ENCODE measurements at places on chromosomes 6 and 20. TPM values are rescaled to one million over a fixed set of nuclear protein-coding genes. Genes with fewer than 3 reads are reported as not detected.
A peak's percentile ranks its signal among the peaks of the same experiment; 100 is the strongest.

The SLC25A27 gene
- polyA plus RNA-seq, result 39.0 TPM

The BEND6 gene
- polyA plus RNA-seq, result 5.2 TPM

The JARID2 gene
- polyA plus RNA-seq, result 19.5 TPM

The PTCRA gene
- 0.47 TPM for polyA plus RNA-seq

The TSPO2 gene
- 0.53 TPM for polyA plus RNA-seq

The BPIFA1 gene
- polyA plus RNA-seq, result not detected

The KIFC1 gene
- 47.3 TPM for polyA plus RNA-seq

The HNF4A gene
- polyA plus RNA-seq, result 29.8 TPM

The OR2H2 gene
- 0.23 TPM for polyA plus RNA-seq

The HMGCLL1 gene
- polyA plus RNA-seq, result 3.6 TPM

DNA sequence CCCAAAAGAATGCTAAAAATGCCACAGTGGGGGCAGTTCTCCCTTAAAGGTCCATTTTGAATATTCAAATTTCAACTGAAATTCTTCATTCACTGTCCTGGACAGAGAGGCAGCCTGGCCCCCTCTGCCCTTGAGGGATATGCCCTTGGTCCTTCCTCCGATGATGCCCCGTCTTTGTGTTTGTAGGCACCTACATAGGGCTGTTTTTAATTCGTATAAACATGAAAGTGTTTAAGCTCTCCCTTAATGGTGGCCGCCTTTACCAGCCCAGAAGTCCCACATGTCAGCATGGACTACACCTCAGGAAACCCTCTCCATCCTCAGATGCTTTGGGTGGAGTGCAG lies 70.2 kb downstream of the SSR1 start:
- DNase-seq, result no peak

DNA sequence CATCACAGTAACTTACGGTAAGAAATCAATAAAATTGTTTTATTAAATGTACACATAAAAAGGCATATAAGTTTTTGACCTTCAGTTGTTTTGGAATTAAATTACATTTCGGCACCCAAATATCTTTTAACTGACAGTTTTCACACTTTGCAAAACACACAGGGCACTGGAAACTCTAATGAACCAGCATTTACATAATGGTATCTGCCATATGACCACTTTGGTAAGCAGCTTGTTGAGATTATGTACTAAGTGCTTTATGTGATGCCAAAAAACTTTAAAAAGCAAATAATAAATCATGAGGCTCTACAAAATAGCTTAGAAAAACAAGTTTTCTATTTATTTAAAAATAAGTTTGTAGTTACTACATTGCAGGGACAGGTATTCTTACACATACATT lies 68.2 kb downstream of the IRAK1BP1 start:
- DNase-seq, result no peak

- no peak for DNase-seq
These were observed 11.0 kb downstream of the ECT2L start for GRCh38 chr6:138806889-138807288.

GRCh38 chr20:36391955-36392354 lies 85.8 kb downstream of the DLGAP4 start:
- no peak for DNase-seq

DNA sequence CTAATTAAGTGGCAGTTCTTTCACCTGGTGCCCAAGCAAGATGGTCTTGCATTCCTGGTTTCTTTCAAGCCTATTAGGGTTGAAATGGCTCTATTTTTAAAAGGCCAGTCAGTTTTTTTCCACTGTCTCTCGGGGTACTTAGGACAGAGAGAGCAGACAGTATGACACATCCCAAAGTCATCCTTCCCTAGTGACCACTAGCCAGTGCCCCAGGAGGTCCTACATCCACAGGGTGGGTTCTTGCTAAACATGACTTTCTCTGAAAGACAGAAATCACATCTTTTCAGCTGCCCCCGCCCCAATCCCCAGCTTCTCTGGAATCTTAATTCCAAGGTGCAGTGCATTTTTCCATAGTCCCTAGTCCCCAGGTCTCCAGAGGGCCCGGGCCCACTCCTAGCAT lies 192.4 kb downstream of the SLC24A3 start:
- no peak for DNase-seq

GRCh38 chr20:35311409-35311808 lies 19.2 kb upstream of the FAM83C start:
- no peak for DNase-seq

GRCh38 chr6:79385893-79386292 lies 151.3 kb downstream of the LCA5 start:
- no peak for DNase-seq

DNA sequence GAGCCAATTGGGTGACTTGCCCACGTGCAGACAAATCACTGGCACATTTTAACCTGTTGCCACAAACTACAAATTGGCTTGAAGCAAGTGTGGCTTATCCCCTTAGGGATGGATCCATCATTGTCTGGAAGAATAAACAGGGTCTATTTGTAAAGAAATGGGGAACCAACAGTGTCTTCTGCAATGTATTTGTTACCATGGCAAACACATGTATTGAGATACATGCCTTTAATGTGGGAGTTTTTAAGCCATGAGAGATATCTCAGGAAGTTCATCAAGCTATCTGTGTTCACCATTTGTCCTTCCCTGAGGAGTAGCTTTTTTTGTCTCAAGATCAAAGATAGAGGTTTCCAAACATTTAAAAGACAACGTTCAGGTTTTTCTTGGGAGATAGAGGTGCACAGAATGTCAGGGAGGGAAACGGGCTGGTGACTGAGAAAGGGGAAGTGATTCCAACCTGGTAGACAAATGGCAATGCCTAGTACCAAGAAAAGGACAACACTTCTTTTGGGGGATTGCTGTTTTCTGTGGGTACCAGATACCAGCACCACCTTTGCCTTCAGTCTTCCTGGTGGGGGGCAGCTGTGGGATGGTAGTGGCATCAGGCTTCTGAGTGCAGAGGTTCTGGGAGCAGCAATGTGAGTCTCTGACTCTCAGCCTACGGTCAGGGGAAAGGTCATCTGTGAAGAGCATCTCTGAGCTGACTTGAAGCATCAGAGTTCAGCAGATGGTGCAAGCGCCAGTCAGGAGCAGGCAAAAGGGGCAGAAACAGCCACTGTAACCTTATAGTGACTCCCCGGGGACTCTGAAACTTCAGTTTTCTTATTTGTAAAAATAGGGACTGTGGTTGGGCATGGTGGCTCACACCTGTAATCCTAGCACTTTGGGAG lies 20.1 kb upstream of the BCAS1 start:
- no peak for DNase-seq

DNA sequence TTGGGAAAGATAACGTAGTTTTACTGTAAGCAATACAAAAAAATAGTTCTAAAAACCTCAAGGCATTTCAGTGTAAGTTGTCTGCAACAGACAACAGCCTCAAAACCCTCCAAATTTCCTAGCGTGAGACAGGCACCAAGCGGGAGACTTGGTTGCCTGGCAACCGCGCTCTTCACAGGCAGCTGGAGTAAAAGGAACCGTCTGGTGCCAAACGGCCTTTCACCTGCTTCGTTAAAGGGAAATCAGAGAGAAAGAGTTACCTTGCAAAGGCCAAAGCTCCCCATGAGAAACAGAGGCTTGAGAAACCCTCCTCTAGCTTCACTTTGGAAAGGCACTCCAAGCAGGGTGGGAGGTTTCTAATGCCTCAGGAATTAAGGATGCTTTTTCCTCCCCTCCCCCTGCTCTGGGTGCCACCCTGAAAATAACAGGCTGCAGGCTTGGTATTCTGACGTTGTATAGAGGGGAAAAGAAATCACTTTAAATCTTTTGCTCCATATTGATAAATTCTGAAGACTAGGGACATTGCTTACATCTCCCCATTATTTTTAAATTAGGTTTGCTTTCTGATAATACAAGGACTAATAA lies 129.7 kb upstream of the UFL1 start:
- no peak for DNase-seq

GRCh38 chr6:4344317-4344899 lies 209.0 kb upstream of the ECI2 start:
- DNase-seq, result no peak

- peak; percentile 78 for DNase-seq
These were observed 50.9 kb upstream of the EZR start for GRCh38 chr6:158869826-158870648.

DNA sequence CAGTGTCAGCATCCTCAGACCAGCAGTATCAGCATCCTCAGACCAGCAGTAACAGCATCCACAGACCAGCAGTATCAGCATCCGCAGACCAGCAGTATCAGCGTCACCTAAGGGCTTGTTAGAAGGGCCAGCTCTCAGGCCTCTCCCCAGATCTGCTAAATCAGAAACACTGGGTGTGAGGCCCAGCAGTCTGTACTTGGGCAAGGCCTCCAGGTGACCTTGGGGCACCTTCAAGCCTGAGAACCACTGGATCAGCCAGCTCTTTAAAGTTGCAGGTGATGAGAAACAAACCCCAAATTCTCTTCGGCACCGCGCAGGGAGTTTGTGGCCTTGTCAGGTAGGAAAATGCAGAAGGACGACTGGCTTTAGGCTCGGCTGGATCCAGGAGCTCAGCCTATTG lies 290.5 kb upstream of the CDH4 start:
- DNase-seq, result no peak

- DNase-seq, result no peak
These were observed 89.8 kb downstream of the SLC16A10 start for GRCh38 chr6:111177131-111177530.

- no peak for DNase-seq
These were observed 305.4 kb downstream of the UTRN start for GRCh38 chr6:144590532-144590931.

DNA sequence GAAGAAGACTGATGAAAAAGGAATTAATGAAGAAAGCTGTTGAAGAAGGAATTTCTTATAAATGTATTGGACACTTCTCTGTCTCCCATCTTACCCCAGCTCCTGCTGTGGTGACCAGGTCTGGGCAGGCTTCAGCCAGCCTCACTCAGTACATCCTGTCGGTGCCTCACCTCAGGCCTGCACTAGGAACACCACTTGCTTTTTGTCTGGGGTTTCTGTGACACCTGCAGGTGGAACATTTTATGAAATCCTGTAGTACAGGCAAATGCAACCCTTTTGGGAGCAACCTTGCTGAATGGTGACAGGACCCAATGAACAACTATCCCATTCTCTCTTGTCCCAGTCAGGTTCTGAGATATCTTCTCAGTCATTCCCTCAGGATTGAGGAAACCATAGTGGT lies 129.7 kb downstream of the PRDM13 start:
- no peak for DNase-seq

DNA sequence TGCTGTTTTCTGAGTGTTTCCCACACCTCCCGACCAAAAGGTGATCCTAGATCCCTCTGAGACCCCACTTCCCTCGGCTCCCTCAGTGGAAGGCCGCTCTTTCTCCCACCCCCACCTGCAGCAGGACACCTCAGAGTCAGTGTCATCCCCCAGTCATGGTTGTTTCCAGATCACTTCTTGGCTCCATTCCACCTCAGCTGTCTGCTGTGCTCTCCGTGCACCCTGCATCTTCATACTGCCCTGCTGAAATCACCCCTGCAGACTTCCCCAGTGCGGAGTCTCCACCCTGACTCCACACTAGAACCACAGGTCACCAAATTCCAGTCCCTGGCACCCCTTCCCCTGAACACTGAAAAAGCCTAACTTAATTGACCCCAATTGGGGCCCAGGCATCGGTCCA lies 255.1 kb upstream of the CDYL start:
- DNase-seq, result no peak

- DNase-seq, result no peak
These were observed 25.5 kb downstream of the DCDC2 start for GRCh38 chr6:24332317-24332716.

- no peak for DNase-seq
These were observed 66.9 kb downstream of the PHACTR2 start for GRCh38 chr6:143744551-143745165.
